Cerebellar cortex (tissue), 1 donor: ENCODE measurements at places on chromosomes 4 and X.
A peak's percentile ranks its signal among the peaks of the same experiment; 100 is the strongest.

GRCh38 chr4:151455212-151455611 is 46.2 kb downstream of the FHIP1A start:
- DNase-seq: no peak

DNA sequence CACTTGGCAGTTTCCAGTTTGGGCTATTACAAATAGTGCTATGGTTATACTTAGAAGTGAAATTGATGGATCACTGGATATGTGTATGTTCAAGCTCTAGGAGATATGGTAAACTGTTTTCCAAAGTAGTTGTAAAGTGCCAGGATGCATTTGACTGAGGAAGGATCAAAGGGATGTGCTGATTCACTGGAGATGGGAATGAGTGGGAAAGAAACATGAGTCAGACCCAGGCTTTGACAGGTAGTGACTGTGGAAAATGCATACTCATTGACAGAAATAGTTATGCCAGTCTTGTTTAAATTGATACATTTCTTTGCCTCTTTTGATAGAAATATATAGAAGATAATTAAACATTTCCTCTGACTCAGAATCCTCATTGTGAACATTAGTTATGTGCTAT is 77.9 kb downstream of the CEP135 start:
- no peak for DNase-seq

DNA sequence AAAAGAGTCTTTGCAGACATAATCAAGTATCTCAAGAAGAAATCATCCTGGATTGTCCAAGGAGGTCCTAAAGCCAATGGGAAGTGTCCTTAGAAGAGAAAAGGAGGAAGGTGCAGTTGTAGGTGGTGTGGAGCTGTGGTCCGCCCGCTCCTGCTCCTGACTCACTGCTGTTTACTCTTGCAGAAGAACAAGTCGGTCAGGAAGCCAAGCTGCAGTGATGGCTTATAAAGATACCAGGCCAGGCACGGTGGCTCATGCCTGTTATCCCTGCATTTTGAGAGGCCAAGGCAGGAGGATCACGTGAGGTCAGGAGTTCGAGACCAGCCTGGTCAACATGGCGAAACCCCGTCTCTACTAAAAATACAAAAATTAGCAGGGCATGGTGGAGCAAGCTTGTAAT is 66.4 kb upstream of the ATP6AP2 start:
- no peak for DNase-seq

DNA sequence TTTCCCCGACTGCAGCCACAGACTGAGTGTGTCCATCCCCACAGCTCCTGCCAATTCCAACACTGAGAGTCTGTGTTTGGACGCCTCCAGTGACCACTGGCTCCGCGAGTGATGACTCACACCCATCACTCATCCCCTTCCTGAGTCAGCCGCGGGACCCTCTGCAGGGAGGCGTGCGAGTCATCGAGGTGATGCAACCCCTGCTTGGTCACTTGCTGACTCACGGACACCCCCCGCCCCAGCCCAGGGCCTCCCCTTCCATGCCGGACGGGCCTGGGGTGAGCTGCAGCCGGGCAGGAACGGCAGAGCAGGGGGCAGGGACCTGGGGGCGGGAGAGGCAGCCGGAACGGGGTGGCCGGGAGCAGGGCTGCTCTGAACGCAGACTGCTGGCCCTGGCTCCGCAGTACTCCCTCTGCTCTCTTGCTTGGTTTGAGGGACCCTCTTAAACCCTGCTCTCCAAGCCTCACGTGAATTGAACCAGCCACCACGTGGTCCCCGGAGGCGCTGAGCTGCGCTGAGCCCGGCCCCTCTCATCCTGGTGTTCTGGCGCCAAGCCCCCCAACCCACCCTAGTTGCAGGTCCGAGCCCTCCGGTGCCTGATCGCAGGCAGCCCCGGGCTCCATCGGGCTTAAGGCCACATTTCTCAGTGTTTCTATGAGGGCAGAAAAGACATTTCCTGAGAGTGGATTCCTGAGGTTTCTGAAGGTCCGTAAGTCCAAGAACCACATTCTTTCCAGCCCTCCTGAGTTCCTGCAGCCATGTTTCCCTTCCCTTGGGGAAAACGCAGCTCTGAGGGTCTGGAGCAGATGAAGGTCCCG is 32.4 kb downstream of the FGFRL1 start:
- peak; percentile 27 for DNase-seq

DNA sequence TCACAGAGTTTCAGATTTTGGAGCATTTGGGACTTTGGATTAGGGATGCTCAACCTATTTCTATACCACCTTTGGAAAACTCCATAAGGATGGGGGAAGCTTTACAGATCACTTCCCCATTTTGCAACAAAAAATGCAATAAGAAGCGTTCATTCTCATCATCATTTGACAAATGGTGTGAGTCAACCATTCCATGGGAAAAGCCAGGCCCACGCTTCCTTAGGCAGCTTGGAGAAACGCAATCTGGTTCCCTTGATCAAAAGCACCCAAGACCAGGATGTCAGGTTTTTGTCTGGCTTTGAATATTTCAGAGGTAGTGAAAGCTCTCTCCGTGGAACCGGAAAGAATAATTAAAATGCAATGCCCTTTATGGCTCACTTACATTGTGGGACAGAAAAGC is 79.3 kb upstream of the C4orf50 start:
- DNase-seq: no peak

DNA sequence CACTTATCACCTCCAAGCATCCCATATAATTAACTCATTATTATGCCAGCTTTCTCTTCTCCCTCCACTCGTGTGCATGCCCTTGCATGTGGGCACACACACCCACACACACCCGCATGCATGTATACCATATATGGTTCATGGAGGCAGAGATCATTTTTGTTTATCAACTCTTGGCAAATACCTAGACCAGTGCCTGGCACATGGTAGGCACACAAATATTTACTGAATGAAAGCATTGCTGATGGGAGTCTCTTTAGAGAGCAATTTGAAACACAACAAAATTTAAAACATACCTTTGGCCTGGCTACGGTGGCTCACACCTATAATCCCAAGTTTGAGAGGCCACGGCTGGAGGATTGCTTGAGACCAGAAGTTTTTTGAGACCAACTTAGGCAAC is 51.1 kb upstream of the SLC10A4 start:
- DNase-seq: no peak

GRCh38 chrX:32937043-32937442 is 274.3 kb downstream of the DMD start:
- DNase-seq: no peak

GRCh38 chrX:25206778-25207177 is 191.0 kb upstream of the ARX start:
- DNase-seq: no peak

- DNase-seq: no peak
These were observed 131.6 kb upstream of the STIM2 start for GRCh38 chr4:26729027-26729426.

- DNase-seq: no peak
These were observed 88.1 kb upstream of the TSPAN5 start for GRCh38 chr4:98746530-98746929.

- DNase-seq: no peak
These were observed 836.5 kb upstream of the HTR2C start for GRCh38 chrX:113747274-113747973.

DNA sequence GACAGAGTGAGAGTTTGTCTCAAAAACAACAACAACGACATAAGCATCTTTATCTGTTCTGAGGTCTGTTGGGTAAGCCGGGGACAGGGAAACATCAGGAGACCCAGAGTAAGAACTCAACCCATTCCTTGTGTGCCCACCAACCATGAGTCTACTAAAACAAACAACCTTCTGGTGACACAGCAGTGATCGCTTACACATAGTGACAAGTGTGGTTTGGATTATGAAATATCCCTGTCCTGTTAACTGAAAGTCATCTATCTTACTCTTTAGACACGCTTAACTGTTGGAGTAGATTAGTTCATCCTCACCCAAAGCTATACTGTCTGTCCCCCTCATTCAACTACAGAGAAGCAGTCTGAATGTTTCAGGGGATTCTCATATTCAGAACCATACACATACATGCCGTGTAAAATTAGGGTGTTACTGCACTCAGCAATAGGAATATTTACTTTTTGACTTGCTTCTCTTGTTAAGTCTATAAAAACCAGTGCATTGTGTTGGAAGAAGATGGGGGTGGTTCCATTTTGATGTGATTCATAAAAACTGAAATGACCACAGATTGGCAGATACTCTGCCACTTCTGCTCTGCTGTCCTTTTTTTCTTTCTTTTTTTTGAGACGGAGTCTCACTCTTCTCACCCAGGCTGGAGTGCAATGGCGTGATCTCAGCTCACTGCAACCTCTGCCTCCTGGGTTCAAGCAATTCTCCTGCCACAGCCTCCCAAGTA is 27.4 kb downstream of the PHKA2 start:
- DNase-seq: no peak

DNA sequence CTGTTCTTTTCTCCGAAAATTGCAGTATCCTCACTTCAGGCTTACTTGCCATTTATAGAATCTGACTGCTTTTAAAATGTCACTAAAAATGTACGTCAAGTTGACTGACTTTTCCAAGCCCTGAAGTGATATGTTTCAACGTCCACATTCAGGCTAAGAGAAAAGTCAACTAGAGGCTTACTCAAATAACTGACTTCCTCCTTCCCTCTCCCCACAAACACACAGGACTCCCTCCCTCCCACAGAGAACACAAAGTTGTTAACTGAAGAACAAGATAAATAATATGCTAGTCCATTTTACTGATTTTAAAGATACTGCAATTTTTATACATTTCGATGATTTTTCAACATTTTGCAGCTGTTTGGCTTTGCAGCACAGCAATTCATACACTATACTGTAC is 13.8 kb upstream of the CDKL2 start:
- no peak for DNase-seq

- no peak for DNase-seq
These were observed 29.3 kb downstream of the AFAP1 start for GRCh38 chr4:7910263-7910896.

DNA sequence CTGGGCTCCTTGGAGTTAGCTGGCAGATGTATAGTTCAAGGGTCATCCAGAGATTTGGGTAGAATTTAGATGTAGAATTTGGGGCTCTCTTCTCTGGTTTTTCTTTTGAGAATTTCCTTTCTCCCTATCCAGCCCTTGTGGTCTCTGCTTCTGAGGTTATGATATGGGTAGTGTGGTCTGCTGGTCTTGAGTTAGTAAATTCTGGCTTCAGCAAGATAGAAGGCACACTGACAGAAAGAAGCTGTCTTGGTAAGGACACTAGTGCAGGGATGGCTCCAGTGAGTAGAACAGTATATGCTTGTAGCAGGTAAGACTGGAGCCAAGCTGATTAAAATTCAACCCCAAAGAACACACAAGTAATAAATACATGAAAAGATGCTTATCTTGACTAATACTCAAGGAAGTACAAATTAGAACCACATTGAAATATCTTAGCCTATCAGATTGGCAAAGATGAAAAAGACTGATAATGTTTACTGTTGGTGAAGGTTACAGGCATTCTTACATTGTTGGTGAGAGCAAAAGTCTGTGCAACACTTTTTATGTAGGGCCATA is 2.1 kb upstream of the IL9R start:
- DNase-seq: no peak

DNA sequence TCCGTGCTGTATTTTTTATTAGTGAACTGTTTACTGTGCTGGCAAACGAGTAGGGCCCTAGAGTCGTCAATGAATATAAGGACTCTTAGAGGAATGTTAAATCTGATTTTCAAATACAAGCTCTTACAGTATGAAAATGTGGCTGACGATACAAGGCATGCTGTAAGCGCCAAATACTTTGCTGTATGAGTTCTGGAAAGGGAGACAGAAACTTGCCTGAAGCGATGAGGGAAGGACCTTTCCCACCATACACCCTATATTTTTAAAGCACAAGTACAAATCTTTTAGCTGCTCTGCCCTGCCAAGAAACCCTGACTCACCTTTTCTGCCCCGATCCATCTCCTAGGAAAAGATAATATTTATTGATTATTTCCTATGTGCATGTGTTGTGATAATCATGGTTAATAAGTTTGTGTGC is 15.7 kb upstream of the RUFY3 start:
- no peak for DNase-seq

- DNase-seq: no peak
These were observed 30.0 kb downstream of the PAPSS1 start for GRCh38 chr4:107689912-107690587.

DNA sequence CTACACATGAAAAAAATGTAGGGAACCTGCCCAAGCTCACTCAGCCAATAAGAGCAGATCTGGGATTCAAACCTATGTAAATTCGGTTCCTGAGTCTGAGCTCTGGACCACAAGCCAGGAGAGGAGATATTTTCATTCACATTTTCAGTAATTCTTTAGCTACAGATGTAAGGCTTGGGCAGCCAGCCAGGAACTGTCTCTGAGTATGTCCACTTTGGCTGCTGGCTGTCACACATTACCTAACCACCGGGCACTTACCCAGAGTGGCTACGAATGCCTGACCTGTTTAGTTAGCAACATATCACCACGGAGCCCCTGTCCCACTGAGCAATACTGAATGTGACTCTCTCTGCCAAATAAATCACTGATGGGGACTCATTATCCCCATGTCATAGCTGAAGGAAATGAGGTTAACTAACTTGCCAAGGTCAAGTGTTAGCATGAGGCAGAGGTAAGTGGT is 15.3 kb downstream of the USP46 start:
- peak; percentile 87 for DNase-seq

DNA sequence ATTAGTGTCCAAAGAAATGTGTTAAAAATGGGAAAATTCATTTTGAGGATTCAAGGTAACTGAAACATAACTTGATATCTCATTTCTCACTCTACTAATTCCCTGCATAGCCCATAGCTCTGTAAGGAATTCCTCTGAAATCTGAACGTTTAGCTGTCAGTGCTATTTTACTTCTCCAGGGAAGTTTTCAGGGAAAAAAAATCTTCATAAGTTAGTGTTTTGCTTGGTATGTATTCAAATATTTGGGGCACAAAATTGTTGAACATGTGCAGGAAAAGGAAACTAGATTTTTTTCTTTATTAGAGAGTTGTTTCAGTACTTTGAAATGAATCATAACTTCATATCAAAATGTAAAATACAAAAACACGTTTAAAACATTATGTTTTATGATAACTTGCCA is 891.4 kb downstream of the CENPC start:
- DNase-seq: no peak

GRCh38 chr4:151310124-151310728 is 15.2 kb downstream of the SH3D19 start:
- no peak for DNase-seq

DNA sequence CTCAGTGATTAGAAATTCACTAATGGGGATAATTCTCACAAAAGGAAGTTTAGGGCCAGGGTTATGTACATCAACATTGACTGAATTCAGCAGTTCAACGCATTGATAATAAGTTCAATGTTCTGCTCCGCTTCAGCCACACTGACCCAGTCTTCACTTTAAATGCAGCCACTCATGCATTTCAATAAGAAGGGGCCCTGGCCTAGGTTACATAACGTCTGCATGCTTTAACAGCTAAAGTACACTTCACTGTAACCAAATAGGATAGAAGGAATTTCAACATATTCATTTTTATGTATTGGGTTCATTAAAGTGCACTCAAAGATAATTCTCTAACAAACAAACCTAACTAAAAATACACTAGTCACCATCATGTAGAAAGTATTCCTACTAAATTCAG is 12.8 kb upstream of the TSPAN7 start:
- no peak for DNase-seq

- DNase-seq: peak; percentile 75
These were observed 3.0 kb upstream of the CITED1 start for GRCh38 chrX:72308566-72309296.
